Left forelimb (tissue), 1 donor: ENCODE measurements at places on chromosomes 2 and 18.

GRCh38 chr2:66574701-66575624 is 140.0 kb downstream of the MEIS1 start:
- DNase-seq, result peak; percentile 86

DNA sequence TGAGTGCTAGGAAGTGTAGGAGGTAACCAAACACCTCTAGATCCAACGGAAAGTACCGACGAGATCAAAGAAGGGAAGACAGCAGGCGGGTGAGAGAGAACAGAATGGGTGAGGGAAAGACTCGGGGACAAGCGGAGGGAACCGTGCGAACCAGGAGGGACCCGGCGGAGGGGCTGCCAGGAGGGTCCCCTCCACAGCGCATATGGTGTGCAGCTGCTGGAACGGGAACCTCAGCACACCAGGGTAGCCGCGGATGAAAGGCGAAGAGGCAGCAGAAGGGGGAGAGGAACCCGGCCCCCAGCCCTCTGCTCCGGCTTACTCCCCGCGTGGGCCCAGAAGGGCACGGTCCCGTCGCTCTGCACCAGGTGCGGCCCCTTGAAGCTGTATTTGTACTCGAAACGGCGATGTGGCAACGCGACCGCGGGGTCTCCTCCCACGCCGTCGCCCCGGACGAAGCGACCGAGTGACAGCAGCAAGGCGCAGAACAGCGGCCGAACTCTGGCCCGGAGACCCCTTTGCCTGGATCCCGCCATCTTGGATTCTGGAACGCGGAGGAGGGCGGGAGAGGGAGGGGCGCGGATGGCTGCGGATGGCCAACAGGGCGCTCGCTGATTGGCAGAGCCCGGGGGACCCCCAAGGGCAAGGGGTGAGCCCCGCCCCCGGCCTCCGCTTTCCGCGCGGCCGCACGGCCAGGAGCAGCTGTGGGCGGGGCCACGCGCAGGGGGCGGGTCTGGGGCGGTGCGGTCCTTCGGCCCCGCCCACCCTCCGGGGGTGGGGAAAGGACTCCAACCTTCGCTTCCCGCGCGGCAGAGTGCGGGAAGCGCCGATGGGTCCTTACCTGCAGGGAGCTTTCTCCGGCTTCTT is at the start of gene LMAN1:
LMAN1 (minus strand) TSS at position 554 of the 864 bp plus-strand sequence; CDS start at position 533, 21 bp downstream.
- peak; percentile 97 for DNase-seq

DNA sequence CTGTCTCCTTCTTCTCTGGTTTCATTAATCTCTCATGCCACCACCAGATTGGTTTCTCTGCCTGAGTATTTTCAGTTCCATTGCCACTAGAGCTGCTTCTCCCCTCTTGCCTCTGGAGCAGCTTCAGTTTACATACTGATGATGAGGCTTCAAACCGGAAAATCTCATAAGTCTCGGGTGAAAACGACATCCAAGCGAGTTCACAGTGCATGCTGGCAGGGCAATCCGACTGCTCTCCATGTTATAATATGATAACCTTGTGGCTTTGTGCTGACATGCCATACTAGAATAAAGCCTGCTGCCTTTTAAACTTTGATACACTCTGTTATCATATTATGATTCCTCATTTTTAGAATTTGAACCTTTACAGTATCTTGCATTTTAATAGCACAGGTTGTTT is 153.5 kb downstream of the PRPF40A start:
- DNase-seq, result no peak

- DNase-seq, result no peak
Measured at GRCh38 chr2:175595139-175595538, 406.9 kb downstream of the LNPK start.

DNA sequence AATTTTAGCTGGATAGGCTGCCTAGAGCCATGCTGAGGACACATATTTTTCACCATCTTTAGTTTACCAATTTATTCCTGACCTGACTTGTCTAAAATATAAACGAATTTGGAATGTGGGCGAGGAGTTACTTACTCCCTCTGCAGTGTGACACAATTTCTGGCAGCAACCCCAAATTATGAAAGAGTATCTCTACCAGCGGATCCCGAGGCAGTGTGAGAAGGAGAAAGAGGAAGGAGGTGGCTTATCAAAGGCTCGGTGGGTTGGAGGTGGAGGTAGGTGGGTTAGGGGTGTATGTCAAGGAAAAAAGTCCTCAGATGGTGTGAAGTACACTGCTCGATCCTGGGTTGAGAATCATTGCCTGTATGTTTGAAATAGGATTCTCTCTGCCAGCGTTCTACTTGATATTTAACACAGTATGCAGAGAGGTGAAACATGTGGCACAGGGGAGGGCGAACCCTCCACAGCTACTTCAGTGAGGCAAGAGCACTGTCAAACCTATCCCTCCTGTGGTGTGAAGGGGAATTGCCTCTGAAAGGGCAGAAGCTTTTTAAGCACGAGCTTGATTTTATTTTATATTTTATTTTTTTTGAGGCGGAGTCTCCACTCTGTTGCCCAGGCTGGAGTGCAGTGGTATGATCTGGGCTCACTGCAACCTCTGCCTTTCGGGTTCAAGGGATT is 76.0 kb downstream of the RFTN2 start:
- no peak for DNase-seq

DNA sequence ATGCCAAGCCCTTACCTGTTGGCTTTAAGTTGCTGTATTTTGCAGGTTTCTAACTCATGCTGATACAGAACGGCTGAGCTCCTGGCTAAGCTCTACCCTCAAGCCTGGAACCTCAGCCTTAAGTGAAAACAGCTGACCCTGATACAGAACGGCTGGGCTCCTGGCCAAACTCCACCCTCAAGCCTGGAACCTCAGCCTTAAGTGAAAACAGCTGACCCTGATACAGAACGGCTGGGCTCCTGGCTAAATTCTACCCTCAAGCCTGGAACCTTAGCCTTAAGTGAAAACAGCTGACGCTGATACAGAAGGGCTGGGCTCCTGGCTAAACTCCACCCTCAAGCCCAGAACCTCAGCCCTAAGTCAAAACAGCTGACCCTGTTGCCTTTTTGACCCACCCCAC is 17.6 kb upstream of the DNER start:
- DNase-seq, result no peak
